ENCODE measurements at places on chromosomes 2 and 18. TPM values are rescaled to one million over a fixed set of nuclear protein-coding genes. Genes with fewer than 3 reads are reported as not detected.

Gene MC2R
- total RNA-seq: not detected

Gene LRRTM4
- 0.25 TPM for total RNA-seq

Gene TTC27
- 24.4 TPM for total RNA-seq

Gene NEB
- total RNA-seq: 0.34 TPM

Gene D2HGDH
- 46.3 TPM for total RNA-seq

- H3K4me3 ChIP-seq: no peak overlapping the region
- H3K4me1 ChIP-seq: no peaks in the 10 kb centered on the region
- H3K27ac ChIP-seq: no peak overlapping the region
- peaks cover 2% of the 10 kb centered on the region for H3K36me3 ChIP-seq
Observed at GRCh38 chr2:96842600-96842999, 1.2 kb downstream of the ANKRD23 start.

DNA sequence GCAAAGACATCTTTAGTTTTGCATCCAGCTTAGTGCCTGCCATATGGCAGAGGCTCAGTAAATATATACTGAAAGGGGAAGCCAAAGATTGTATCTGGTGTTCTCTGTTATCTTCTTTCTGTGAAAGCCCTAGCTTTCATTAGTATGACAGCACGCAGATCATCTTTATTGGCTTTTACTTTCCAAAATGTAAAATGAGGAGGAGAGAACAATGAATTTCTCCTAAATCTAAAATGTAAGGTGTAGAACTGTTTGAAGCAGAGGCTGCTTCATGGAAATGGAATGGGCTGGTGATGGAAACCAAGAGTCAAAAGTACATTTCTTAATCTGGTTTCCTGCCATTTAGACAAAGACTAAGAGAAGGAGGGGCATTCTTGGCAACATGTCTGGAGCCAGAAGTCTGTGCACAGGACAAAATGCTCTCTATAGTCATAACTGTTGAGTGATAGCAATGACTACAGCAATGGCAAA is 1029.9 kb upstream of the PIK3C3 start:
- H3K4me1 ChIP-seq: no peaks in the 10 kb centered on the region
- H3K36me3 ChIP-seq: no peaks in the 10 kb centered on the region
- H3K27me3 ChIP-seq: no peaks in the 10 kb centered on the region

DNA sequence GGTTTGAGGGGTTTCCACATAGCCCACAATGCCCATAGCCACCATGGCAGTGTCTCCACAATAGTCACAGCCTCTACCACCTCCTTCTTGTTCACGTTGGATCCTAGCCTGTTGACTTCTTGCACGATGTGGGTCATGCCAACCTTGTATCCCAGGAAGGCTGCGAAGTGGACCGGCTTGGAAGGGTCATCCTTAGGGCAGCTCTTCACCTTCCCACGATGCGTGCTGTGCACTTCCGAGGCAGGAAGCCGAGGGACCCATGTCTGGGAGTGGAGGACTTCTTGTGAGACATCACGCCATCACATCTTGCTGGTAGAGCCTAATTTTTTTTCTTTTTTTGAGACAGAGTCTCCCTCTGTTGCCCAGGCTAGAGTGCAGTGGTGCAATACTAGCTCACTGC is 144.6 kb upstream of the ASB18 start:
- H3K27me3 ChIP-seq: peaks cover 17% of the 10 kb centered on the region
- no peak overlapping the region for H3K27ac ChIP-seq
- DNase-seq: no peak

- no peaks in the 10 kb centered on the region for H3K27me3 ChIP-seq
- no peak for DNase-seq
- H3K36me3 ChIP-seq: no peaks in the 10 kb centered on the region
Observed at GRCh38 chr18:52343138-52343537, 3.1 kb downstream of the DCC start.

- H3K4me3 ChIP-seq: no peak overlapping the region
- H3K27ac ChIP-seq: no peak overlapping the region
- H3K4me1 ChIP-seq: no peaks in the 10 kb centered on the region
- no peaks in the 10 kb centered on the region for H3K36me3 ChIP-seq
Observed at GRCh38 chr2:172806493-172806892, 70.8 kb downstream of the RAPGEF4 start.

Gene GAREM1
- total RNA-seq: 11.1 TPM

- H3K36me3 ChIP-seq: no peaks in the 10 kb centered on the region
- H3K4me1 ChIP-seq: no peaks in the 10 kb centered on the region
- no peak overlapping the region for H3K4me3 ChIP-seq
- no peaks in the 10 kb centered on the region for H3K27me3 ChIP-seq
Observed at GRCh38 chr2:168613551-168613950, 157.5 kb downstream of the CERS6 start.

DNA sequence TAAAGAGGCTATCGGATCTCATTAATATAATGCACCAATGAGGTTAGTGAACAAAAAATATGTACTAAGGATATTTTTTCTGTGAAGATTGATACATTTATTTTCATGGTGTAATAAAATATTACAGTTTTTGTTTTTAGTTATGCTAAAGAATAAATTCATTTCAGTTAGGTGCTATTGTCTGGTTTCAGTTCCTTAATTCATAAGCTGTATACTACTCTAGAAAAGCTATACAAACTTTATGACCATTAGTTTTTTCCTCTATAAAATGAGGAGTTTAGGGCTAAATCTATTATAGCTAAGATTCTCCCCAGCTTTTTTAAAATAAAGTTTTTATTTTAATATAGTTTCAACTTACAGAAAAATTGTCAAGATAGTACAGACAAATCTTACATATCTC is 1311.7 kb upstream of the NXPH2 start:
- H3K27ac ChIP-seq: no peak overlapping the region
- H3K4me3 ChIP-seq: no peak overlapping the region
- no peaks in the 10 kb centered on the region for H3K27me3 ChIP-seq

DNA sequence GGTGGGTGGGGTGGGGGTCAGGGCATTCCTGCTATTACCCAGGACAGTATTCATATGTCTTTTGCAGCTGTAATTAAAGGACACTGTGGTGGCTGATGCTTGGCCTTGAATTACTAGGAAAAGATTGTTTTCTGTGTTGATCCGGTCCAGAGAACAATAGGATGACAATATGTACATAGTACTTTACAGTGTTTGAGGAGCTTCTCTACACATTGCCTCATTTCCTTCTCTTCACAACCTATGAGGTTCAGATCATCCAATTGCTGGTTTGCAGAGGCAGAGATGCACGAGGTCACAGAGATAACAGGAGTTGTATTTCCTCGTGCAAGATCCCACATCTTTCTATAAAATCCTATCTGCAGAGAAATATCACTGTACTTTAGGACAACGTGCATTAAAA is 119.5 kb downstream of the LIPG start:
- DNase-seq: no peak
- H3K27me3 ChIP-seq: peaks cover 5% of the 10 kb centered on the region
- no peaks in the 10 kb centered on the region for H3K36me3 ChIP-seq
- no peaks in the 10 kb centered on the region for H3K4me1 ChIP-seq
- no peak overlapping the region for H3K4me3 ChIP-seq
- no peak overlapping the region for H3K27ac ChIP-seq

GRCh38 chr2:1631292-1632001 is 112.9 kb downstream of the PXDN start:
- no peak for DNase-seq
- no peaks in the 10 kb centered on the region for H3K36me3 ChIP-seq
- H3K4me3 ChIP-seq: no peak overlapping the region
